Cardiac fibroblast (primary cell): ENCODE measurements at places on chromosomes 1 and 21.

GRCh38 chr1:72432645-72433267, 150.4 kb upstream of the NEGR1 start:
- no peak for DNase-seq

GRCh38 chr1:245046769-245047168, 108.0 kb upstream of the KIF26B start:
- no peak for DNase-seq

GRCh38 chr1:67468066-67468718, 38.0 kb upstream of the SERBP1 start:
- DNase-seq: peak; percentile 5

GRCh38 chr1:110356379-110356778, 17.2 kb downstream of the RBM15 start:
- no peak for DNase-seq

GRCh38 chr1:169711469-169712308, at the start of gene SELL:
Gene SELL (minus strand): TSS chr1:169711620. CDS start chr1:169711498, 122 bp downstream.
- DNase-seq: peak; percentile 86

DNA sequence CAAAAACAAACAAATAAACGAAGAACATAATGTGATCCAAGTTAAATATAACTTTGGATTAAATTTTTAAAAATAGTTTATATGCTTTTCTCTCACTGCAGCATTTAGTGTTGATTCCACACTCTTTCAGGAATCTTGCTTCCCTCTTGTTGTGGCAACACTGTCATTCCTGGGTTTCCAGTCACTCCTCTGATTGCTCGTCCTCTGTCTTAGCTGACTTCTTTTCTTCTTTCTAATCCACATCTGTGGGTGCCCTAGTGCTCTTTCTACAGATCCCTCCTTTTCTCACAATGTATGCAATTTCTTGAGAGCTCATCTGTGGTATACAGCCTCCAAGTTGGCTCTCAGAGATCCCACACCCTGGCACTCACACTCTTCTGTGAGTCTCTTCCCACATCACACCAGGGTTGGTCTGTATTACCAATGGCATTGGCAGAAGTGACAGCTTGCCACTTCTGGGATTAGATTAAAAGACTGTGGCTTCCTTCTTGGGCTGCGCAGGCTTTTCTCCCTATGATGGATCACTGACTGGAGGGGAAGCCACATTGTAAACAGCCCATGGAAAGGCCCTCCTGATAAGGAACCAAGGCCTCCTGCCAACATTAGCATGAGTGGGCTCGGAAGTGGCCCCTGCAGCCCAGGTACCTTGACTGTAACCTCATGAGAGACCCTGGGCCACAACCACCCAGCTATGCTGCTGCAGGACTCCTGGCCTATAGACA, 11.5 kb upstream of the MYOC start:
- no peak for DNase-seq

DNA sequence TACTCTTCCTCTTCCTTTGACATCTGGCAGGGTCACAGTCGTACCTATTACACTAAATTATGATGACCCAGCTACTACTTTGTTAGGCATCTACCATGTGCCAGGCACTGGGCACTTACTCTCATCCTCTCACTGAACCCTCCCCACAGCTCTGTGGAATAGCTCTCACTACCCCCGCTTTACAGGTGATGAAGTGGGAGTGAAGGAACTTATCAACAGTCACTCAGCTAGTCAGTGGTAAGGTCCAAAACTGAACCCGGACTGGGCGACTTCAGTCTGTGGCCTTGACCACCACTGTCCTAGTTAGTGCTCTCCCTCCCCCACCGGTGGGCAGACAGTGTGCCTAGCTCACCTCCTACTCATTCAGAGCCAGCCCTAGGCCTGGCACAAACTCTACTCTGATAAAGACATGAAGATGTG, 12.3 kb downstream of the ADGRB2 start:
- no peak for DNase-seq

DNA sequence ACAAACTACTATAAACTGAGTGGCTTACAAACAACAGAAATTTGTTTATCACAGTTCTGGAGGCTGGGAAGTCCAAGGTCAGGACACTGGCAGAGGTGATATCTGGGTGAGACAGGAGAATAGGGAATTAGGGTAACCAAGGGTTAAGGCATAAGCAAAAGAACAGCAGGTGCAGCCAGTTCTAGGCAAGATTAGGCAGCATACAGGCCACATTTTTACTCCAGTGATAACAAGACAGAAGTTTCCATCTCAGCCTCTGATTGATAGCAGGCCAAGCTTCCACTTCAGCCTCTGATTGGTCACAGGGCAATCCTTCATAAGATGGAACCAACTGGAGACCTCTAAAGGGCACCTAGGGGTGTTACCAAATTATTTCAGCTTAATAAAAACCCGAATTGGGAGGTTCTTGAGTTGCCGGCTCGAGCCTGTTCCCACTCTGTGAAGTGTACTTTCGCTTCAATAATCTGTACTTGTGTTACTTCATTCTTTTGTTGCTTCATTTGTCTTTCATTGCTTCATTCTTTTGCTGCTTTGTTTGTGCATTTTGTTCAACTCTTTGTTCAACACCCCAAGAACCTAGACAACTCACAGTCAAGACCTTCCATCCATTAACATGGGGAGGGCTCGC, 185.6 kb downstream of the TOMM20 start:
- no peak for DNase-seq

DNA sequence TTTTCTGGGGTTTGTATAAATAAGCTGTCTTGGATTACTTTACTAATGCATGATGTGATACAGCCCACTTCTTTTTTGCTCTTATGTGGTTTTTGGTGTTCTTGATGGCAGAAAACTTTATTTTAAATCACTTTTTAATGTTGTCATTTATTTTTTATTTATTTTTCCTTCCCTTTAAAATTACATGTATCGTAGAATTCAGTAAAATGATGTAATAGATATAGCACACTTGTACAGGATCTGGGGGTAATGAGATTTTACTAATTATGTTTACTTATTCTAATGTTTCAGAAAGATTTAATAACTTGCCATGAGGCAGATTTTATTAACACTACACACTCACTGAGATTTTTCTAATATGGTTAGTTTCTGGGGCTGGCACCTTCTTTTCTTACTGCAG, 701 bp upstream of the B3GALT2 start:
- no peak for DNase-seq

GRCh38 chr1:166865926-166866325, 10.1 kb downstream of the TADA1 start:
- DNase-seq: peak; percentile 35

DNA sequence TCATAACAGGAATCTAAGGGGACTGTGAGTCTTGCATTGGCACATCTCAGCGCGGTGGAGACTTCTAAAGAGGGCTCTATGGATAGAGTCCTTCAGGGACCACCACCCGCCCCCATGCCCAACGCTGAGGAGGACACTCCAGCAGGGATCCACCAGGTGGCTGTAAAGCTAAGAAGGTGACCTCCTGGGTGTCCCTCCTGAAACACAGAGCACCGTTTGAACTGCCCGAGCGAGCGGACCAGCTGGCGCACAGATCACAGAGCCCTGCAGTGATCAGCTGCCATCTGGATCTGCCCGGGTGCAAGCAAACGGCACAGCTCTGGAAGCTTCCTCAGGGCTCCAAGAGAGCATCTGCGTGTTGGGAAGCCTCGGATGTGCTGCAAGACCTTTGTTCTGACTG, 51.3 kb upstream of the LYST start:
- DNase-seq: no peak

GRCh38 chr1:108009603-108010195, 44.7 kb upstream of the VAV3 start:
- peak; percentile 18 for DNase-seq

DNA sequence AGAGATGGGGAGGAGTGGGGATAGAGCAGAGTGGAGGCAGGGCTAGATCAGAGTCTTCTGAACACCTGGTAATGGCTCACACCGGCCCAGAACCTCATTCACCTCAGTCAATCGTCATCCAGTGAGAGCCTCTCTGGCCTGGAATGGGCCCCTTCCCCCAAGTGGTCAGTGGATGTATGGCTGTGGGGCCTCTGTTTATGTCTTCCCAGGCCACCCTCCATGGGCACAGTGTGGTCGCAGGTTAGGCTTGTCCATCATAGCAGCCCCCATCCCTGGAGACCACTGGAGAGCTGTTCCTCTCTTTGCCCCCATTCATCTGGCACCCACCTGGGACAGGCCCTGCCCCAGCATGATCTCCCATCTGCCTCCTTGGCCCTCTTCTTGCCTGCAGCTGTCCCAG, 29.6 kb upstream of the TENT5C start:
- DNase-seq: no peak

DNA sequence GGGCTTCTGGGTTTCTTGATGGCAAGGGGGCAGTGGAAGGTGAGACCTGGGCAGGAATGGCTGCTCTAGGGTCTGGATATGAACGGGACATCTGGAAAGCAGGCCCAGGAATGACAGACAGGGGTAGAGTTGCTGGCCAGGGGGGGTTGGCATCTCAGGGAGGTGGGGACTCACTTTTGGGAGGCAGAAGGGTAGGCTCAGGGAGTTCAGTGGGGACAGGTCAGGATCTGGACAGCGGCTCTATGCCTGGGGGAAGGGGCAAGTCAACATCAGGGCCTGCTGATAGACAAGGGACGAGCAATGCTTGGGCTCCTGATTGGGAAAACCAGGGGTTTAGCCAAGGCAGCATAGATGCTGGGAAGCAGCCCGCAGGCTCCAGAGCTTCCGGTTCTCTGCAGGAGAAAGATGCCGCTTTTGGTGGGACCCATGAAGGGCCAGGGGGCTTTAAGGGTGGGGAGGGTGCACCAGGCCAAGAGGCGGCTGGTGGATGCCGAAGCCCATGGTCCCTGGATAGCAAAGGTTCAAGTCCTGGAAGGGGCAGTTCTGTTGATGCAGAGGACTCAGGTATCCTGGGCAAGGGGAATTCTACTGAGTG, 21.9 kb downstream of the IGFN1 start:
- DNase-seq: no peak

- DNase-seq: peak; percentile 13
These were observed 43.1 kb upstream of the TNFSF18 start for GRCh38 chr1:173093691-173094445.

DNA sequence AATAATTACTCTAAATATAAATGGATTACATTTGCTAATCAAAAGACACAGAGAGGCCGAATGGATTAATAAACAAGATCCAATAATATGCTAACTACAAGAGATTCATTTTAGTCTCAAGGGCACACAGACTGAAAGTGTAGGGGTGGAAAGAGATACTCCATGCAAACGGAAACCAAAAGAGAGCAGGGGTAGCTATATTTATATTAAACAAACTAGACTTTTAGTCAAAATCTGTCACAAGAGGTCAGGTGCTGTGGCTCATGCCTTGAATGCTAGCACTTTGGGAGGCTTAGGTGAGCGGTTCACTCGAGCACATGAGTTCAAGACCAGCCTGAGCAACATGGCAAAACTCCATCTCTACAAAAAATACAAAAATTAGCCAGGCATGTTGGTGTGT, 33.6 kb upstream of the DISP1 start:
- DNase-seq: no peak

DNA sequence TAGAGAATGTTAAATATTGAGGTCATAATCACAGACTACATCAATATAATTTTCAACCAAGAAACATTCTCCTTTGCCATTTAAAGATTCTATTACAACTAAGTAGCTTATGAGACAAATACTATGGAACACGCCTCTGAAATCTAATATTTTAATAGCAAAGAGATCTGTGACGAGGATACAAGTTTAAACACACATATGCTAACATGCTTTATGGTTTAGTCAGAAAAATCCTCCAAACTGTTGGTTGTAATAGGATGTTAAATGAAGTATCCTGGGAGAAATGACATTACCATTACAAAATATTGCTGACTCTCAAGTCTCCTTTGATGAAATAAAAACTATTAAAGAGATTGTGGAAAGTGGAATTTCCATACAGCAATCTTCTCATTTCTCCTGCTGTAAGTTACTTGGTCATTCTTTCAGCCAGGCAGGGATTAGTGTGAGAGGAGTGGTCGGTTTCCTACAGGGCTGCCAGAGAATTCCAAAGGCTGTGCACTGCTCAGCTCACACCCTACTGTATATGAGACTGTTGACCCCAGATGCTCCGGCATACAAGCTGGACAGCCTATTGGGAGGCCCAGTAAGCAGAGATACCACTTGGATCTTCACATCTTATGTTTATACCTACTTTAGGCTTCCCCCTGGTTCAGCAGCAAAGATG, 26.6 kb downstream of the SCYL3 start:
- peak; percentile 29 for DNase-seq

DNA sequence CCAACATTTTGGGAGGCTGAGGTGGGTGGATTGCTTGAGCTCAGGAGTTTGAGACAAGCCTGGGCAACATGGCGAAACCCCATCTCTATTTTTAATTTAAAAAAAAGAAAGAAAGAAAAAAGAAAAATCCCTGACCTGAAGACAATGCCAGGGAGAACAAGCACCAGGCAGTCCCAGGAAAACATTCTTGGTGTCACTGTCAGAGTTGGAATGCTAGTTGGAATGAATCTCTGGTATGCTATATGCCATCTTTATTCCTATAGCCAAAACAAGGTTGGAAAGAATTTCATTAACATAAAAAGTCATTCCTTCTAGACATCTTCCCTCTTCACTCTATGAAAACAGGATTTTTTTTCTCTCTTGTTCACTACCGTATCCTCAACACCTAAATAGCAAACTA, 2.8 kb downstream of the DNAJC8 start:
- no peak for DNase-seq

- no peak for DNase-seq
These were observed 30.8 kb downstream of the IER5 start for GRCh38 chr1:181119093-181119989.
